ENCODE measurements at places on chromosomes 12 and 14.

DNA sequence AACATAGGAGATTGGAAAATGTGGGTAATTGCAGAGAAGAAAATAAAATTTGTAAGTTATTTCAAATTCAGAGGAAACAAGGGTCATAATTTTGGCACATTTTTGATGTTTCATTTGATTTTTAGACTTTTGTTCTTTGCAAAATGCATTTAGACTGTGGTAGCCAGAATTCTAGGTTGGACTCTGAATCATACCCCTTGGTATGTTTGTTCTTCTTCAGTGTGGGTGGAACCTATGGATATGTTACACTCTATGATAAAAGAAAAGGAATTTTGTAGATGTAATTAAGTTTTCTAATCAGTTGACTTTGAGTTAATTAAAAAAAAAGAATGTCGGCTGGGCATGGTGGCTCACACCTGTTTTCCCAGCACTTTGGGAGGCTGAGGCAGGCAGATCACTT lies 827.0 kb downstream of the AACS start:
- no peak for DNase-seq

DNA sequence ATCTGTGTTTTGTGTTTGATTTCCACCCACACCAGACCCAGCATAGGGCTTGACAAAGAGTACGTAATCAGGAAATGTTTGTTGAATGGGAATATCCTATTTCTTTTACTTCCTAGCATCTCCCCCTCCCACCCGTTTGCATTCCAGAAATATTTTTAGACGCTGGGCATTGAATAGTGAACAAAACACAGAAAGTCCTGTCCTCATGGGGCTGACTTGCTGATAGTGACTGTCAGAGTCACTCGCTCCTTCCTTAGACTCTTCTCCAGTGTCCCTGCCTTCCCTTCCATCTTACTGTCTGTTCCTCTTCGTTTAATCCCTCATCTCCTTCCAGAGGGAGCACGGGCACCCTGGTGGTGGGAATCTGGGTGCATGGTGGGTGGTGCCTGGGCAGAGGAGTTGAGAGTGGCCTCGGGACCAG lies 53.6 kb downstream of the SLC25A47 start:
- no peak for DNase-seq

DNA sequence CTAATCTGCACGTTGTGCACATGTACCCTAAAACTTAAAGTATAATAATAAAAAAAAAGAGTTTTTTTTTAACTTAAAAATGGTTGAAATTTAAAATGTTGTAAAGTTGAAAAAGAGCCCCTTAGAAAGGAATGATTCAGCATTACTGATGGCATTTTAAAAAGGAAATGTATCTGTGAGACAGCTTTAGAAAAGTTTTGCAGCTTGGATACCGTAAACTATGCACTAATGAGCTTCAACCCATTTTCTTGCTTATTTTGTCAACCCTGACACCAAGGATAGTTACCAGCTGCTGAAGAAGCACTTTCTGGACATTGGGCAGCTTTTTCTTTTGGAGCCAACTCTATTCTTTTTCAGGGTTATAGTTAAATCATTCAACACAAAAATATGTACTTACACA lies 4.3 kb downstream of the BICD1 start:
- DNase-seq = no peak

DNA sequence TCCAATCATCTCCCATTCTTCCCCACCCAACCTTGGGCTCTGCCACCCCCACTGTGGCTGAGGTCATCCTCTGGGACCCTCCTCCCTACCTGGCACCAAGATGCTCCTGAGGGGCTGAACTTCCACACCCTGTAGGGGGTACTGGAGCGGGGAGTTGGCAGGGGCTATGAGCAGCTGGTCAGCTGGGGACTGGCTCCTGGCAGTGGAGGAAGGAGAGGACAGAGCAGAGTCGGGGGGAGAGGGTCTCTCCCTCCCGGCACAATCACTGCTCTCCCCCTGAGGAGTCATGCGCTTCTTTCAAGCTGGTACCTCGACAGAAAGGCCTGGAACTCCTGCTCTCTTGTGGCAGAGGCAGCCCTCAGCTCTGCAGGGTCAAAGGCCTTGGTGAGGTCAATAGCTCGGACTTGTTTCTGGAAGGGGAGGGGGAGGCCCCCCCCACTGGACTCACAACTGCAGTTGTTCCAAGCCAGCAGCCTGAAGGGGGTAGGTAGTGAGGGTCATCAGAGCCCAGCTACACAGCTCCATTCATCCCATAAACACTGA lies 2.0 kb downstream of the B4GALNT1 start:
- DNase-seq = peak; percentile 49

DNA sequence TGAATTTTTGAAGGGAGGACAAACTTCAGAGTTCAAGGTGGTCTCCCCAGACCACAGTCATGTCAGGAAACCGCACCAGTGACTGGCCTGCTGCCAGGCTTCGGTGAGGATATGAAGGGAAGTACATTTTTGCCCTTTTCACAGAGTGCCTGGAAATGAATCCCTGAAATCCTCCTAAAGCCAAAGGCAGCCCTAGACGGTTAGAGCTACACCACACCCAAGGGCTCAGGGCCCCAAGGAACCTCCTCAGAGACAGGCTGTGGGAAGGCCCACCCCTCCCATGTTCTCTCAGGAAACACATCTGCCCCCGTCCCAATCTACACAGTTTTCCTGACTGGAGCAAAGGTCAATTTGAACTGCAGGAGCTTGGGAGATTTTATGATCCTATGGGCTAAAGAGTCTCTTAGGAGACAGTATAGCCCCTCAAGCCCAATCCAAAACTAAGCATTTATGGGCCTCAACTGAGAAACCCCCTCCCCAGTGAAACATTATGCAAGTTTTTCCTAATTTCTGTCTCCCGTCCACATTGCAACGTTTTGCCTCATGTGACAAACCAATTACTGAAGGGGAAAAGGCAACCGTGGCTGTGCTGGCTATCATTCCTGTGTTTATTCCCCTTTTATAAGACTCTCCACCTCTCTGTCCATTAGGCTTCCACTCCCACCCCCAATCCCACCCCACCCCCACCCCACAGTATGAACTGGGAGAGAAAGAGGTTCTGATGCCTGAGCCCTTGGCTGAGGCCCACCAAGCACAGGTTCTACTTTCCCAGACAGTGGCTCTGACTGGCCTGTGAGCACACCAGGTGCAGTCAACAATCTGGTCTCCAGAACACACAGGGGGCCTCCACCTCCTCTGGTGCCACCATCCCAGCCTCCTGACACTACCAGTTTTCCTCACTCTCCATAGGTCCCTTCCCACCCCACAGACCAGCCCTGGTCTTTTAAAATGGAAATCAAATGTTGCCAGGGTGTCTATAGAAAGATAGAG lies 9.6 kb upstream of the RNASE1 start:
- DNase-seq = no peak

DNA sequence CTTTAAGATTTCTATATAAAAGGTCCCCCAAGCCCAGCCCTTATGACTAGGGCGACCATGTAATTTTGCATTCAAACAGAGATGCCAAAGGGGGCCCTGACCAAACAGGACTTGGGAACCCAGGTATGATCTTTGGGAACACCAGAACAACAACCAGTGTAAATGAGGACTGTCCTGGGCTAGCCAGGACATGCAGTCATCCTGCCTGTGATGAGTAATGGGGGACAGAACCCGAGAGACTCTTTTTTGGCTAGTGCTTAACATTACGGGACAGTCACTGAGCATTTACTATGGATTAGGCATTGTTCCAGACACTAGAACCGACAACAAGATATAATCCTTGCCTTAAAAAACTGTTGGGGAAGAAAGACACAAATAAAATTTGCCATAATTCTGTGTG lies 337.3 kb downstream of the CACNA1C start:
- DNase-seq = no peak

DNA sequence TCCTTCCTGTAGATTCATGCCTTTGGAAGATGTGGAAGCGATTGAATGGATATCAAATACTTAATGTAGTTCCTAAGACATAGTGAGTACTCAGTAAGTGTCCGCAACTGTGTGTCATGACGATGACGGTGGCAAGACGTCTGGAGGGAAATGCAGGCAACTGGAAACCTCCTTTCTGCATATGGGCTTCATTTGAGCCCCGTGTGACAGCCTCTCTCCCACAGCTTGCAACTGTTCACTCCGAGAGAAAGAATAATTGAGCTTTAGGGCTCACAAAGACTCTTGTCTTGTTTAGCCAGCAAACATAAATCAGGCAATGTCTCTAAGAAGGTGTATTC lies 6.9 kb downstream of the CFAP251 start:
- DNase-seq = no peak

DNA sequence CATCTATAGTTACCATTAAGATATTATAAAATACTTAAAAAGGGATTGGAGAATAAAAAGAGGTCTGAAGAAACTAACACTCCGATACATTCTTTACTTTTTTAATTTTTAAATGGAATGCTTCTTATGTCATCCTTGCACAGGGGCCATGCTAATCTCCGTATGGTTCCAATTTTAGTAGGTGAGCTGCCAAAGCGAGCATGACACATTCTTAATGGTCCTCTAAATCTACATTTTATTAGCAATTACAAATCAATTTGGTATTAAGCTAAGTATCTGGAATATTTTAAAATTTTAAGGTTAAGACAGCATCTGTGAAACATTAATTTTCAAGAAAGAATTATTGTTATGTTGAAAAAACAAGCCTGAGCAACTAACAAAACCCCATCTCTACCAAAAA lies 6.2 kb upstream of the ARID4A start:
- DNase-seq = no peak

DNA sequence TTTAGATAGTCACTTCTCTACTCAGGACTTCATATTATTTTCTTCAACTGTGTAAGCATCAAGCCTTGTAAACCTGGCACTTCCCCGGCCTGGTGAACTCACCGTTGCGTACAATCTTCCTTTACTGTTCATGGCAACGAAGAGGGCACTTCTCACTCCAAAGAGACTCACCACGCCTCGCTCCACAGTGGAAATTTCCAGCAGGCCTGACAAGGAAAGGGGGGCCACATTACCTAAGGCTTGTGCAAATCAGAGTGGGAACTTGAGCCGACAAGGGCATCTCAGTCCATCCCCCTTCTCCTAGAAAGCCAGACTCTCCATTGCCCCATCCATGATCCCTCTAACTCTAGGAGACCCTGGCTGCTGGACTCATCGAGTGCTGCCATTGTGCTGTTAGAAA lies 1.6 kb downstream of the FGF6 start:
- DNase-seq = no peak

DNA sequence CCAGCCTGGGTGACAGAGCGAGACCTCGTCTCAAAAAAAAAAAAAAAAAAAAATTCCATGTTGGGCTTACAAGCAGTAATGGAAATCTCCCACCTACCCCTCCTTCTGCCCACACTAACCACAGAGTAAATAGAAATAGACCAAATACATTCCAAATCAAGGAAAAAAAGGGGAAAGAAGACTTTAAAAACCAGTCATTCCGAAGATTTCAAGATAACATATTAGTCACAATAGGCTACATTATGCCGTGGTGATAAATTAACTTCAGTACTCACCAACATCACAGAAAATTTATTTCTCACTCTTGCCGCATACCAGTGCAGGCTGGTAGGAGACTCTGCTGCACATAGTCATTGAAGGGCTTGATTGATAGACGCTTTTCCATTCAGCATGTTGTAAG lies 15.5 kb upstream of the ETV6 start:
- no peak for DNase-seq

- DNase-seq = no peak
Observed at GRCh38 chr12:98274430-98275130, 240.8 kb upstream of the TMPO start.

- no peak for DNase-seq
Observed at GRCh38 chr12:63961048-63961447, 116.5 kb downstream of the SRGAP1 start.

DNA sequence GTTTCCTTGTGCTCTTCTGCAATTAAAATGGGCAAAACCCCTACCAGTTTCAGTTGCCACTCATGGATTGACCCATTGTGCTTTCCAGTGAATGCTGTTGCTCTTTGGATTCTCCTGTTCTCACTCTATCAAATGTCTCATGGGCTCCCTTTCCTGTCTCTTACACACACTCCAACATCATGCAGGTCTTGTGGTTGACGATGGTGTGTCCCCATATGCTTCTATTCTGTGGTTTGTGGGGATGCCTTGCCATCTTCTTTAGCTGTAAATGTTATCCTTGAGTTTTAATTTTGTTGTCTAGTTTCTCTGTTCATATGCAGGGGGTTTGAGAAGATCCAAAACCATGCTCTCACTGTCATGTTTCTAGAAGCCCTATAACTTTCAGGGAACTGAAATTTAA lies 31.9 kb upstream of the FBXO34 start:
- DNase-seq = no peak

DNA sequence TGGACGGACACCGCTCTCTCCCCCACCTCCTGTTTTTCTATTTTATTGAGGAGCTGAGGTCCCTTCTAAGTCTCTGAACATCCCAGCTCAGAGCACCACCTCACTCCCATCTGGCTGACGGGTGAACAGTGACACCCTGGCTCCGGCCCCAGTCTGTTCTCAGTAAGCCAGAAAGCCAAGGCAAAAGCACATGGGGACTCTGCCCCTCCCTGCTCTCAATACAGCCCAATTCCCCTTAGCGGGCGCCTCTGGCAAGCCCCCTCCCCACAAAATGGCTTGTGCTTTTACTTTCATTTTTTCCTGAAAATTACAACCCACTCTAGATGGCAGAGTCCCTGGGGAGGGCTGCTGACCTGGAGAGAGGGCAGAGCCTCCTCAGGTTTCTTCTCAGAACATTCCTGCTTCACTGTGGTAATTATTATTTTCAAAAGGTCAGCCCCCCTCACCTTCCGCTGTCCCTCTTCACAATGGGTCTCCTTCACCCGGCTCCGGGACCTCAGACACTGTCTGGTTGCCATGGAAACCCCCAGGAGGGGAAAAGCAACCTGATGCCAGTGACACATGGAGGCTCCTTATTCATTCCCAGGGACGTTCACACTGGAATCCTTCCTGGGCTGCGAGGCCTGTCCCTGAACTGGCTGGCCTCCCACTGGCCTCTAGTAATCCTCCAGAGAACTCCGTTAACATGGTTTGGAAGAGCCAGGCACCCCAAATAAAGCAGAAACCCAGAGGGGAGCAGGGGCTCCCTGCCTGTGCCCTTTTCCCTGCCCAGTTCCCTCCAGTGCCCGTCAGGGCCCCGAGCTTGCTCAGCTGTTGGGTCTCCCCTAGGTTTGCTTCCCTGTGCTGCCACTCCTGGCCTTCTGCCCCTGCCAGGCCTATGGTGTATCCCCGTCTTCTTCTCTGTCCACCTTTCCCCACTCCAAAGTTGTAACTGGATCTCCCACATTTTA lies 15.9 kb downstream of the COL2A1 start:
- DNase-seq = no peak

- no peak for DNase-seq
Observed at GRCh38 chr14:92704036-92704804, 44.2 kb downstream of the LGMN start.

DNA sequence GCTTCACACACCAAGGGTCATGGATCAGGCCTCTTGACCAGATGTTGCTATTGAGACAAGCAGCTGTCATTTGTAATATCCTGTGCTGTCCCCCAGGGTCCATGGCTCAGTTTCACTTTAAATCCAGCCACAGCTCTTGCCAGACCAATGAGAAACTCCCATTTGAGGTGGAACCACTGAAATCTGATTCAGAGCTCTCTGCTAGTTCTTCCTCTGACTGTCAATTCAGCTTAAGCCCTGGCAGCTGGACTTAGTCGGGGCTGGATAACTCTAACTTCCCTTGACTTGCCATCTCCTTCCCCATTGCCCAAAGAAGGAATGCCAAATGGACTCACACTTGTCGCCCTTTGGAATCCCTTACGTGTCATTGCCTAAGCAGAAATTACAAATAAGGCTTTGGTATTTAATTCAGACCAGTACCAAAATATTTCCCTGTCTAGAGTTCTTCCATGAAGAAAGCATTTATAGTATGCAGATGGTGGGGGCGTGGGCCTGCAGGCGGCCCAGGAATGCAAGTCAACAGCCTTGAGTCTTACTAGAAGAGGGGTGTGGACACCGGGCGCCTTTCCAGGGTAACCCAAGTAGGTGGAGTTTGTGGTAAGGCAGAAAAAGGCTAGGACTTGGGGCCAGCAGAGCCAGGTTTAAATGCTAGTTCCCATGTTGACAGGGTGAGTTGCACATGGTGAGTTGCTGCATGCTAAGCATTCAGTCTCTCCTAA lies 96.9 kb upstream of the TMPO start:
- peak; percentile 88 for DNase-seq
